ENCODE measurements at places on chromosomes 16 and 17. TPM values are rescaled to one million over a fixed set of nuclear protein-coding genes. Genes with fewer than 3 reads are reported as not detected.

RHBDF1 gene
- not detected for total RNA-seq

CALCOCO2 gene
- total RNA-seq = 107 TPM

CHST4 gene
- not detected for total RNA-seq

PLLP gene
- 1.6 TPM for total RNA-seq

MYH2 gene
- total RNA-seq = not detected

EPX gene
- total RNA-seq = not detected

GAS7 gene
- 5.2 TPM for total RNA-seq

RNF151 gene
- total RNA-seq = not detected
